ENCODE measurements at places on chromosomes 7 and 10. TPM values are rescaled to one million over a fixed set of nuclear protein-coding genes. Genes with fewer than 3 reads are reported as not detected.

STEAP4 gene
- 5.4 TPM for total RNA-seq

GSTK1 gene
- 91.3 TPM for total RNA-seq

ANKRD7 gene
- total RNA-seq, result 1.8 TPM

ANKRD30A gene
- not detected for total RNA-seq

SCART1 gene
- total RNA-seq, result 5.6 TPM

SFRP4 gene
- total RNA-seq, result 151 TPM

NEBL gene
- under 0.01 TPM for total RNA-seq

TSC22D4 gene
- total RNA-seq, result 19.4 TPM

CALHM2 gene
- 54.6 TPM for total RNA-seq

AKR1C4 gene
- total RNA-seq, result not detected

CYP2C19 gene
- total RNA-seq, result not detected

SH2D4B gene
- not detected for total RNA-seq

GATA3 gene
- total RNA-seq, result not detected

CREM gene
- total RNA-seq, result 19.7 TPM

SMC3 gene
- 20.0 TPM for total RNA-seq

PNLIP gene
- total RNA-seq, result not detected

GNGT1 gene
- total RNA-seq, result not detected

FOXP2 gene
- total RNA-seq, result 3.8 TPM

SNCG gene
- 2.4 TPM for total RNA-seq

TUBAL3 gene
- not detected for total RNA-seq

KCP gene
- total RNA-seq, result 1.1 TPM

PRKG1 gene
- 19.5 TPM for total RNA-seq

SUN3 gene
- total RNA-seq, result not detected

SOSTDC1 gene
- under 0.01 TPM for total RNA-seq

HOXA10 gene
- total RNA-seq, result 43.1 TPM

C10orf53 gene
- not detected for total RNA-seq

PTPRE gene
- total RNA-seq, result 5.9 TPM

SPDYE2B gene
- total RNA-seq, result not detected

CTAGE4 gene
- 0.36 TPM for total RNA-seq

TET1 gene
- total RNA-seq, result 4.0 TPM

HOXA6 gene
- total RNA-seq, result 5.0 TPM

GRM3 gene
- not detected for total RNA-seq

GPNMB gene
- total RNA-seq, result 380 TPM

EXOC4 gene
- 134 TPM for total RNA-seq

TUBB8 gene
- not detected for total RNA-seq

CDH23 gene
- total RNA-seq, result under 0.01 TPM

CRPPA gene
- total RNA-seq, result 2.4 TPM

ATG9B gene
- total RNA-seq, result not detected

CHCHD3 gene
- total RNA-seq, result 89.8 TPM
